Vein endothelial cell (primary cell): ENCODE measurements at places on chromosomes 2 and 18. TPM values are rescaled to one million over a fixed set of nuclear protein-coding genes. Genes with fewer than 3 reads are reported as not detected.

The MARCHF4 gene
- total RNA-seq = 4.9 and 5.3 TPM in 2 replicates

The GAL3ST2 gene
- not detected in 2 replicates for total RNA-seq

The RAB1A gene
- 77.1 and 80.0 TPM in 2 replicates for total RNA-seq

The TMEM198 gene
- not detected in 2 replicates for total RNA-seq

The LOXHD1 gene
- total RNA-seq = not detected in 2 replicates

The TCF4 gene
- total RNA-seq = 552 and 682 TPM in 2 replicates

The CFAP221 gene
- total RNA-seq = not detected in 2 replicates

The ERLEC1 gene
- total RNA-seq = 39.5 and 80.4 TPM in 2 replicates

The TMEM163 gene
- 0.33 and 0.67 TPM in 2 replicates for total RNA-seq

The ITPRIPL1 gene
- 2.9 and 3.4 TPM in 2 replicates for total RNA-seq

The SLC23A3 gene
- total RNA-seq = 2.3 and 2.6 TPM in 2 replicates

The TMEM185B gene
- total RNA-seq = 44.7 and 45.7 TPM in 2 replicates

The UGT1A3 gene
- not detected in 2 replicates for total RNA-seq

The MC5R gene
- not detected in 2 replicates for total RNA-seq

The EML6 gene
- total RNA-seq = 0.65 and 0.86 TPM in 2 replicates

The ASXL3 gene
- under 0.01 and 0.57 TPM in 2 replicates for total RNA-seq

The INPP5D gene
- total RNA-seq = 26.1 and 34.3 TPM in 2 replicates

The NT5DC4 gene
- not detected in 2 replicates for total RNA-seq

The TRABD2A gene
- total RNA-seq = 1.1 and 2.0 TPM in 2 replicates

The LHCGR gene
- not detected in 2 replicates for total RNA-seq

The CLEC4F gene
- not detected in 2 replicates for total RNA-seq

The LYPD6 gene
- total RNA-seq = 1.3 and 2.1 TPM in 2 replicates
